ENCODE measurements at places on chromosomes 13 and 19. TPM values are rescaled to one million over a fixed set of nuclear protein-coding genes. Genes with fewer than 3 reads are reported as not detected.

Gene GRK1
- not detected for total RNA-seq

Gene ABHD17A
- 37.9 TPM for total RNA-seq

Gene ZNF569
- 4.4 TPM for total RNA-seq

Gene RELB
- 38.8 TPM for total RNA-seq

Measured in A549 treated with Hydrocortisone at 1 μM for 4 hours (cell line).